ENCODE measurements at places on chromosomes 5 and 9. TPM values are rescaled to one million over a fixed set of nuclear protein-coding genes. Genes with fewer than 3 reads are reported as not detected.

GRCh38 chr5:180820788-180821321 is 18.2 kb upstream of the MGAT1 start:
- no peak for DNase-seq

DNA sequence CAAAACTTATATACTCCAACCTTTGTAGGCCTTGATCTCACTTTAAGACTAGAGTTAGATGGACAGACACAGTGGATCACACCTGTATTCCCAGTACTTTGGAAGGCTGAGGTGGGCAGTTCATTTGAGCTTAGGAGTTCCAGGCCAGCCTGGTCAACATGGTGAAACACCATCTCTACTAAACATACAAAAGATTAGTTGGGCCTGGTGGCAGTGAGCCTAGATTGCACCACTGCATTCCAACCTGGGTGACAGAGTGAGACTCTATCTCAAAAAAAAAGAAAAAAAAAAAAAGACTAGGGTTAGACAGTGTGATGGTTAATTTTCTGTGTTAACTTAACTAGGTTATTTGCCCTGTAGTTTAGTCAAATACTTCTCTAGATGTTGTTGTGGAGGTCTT is 74.1 kb downstream of the CFAP95 start:
- DNase-seq, result no peak

GRCh38 chr5:137344021-137344420 is 155.1 kb downstream of the SPOCK1 start:
- no peak for DNase-seq

MYOT gene
- not detected for total RNA-seq

GRCh38 chr5:137022043-137022442 is 477.1 kb downstream of the SPOCK1 start:
- DNase-seq, result no peak

DNA sequence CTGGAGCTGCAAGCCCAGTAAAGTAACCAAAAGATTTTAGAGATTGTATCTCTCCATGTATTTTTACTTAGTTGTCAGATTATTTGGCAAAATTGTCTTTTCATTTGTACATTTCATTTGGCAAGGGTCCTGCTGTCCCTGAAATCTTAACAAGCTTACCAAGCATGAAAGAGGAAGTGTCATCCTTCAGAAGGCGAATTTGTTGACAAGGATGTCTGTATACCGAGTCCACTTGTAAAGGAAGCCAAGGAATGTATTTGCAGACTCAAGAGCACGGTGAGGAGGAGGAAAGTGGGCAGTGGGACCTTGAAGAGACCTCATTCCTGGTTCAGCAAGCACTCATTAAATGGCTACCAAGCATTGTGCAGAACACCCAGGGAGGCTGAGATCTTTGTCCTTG is 7.5 kb upstream of the OTULINL start:
- no peak for DNase-seq

RNF44 gene
- 75.6 TPM for total RNA-seq

CATSPER3 gene
- not detected for total RNA-seq

- DNase-seq, result peak; percentile 97
Observed at GRCh38 chr5:177500685-177501522, 3.5 kb upstream of the PDLIM7 start.

- no peak for DNase-seq
Observed at GRCh38 chr5:38240212-38240611, 18.1 kb upstream of the EGFLAM start.

GABRA6 gene
- not detected for total RNA-seq

DNA sequence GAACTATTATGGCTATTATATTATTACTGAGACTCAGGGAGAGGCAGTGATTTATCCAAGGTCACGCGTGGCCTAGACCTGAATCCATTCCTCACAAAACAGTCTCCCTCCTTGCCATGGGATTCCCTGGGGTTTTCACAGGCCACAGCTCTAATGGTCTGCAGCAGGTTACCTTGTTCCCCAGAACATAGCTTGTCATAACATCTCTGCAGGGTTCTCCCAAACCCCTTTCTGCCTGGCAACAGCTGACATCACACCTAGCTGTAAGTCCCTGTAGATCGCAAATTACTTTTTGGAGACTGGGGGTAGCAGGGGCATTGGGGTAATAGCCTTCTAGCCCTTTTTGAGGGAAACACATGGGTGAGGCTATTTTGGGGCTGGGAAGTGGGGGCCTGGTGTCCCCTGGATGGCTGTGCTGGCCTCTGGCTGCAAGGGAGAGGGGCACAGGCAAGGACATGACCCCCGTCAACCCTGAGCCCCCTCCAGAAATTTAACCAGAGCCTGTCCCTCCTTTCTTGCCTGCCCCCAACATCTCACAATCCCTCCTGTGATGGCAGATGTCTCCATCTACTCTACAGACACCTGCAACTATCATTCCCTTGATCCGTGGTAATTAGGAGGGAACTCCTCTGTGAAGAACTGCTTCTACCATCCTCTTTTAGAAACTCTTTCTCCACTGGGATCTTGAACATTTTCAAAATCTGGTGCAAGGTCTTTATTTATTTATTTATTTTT is 1.3 kb downstream of the CD74 start:
- peak; percentile 61 for DNase-seq

DNA sequence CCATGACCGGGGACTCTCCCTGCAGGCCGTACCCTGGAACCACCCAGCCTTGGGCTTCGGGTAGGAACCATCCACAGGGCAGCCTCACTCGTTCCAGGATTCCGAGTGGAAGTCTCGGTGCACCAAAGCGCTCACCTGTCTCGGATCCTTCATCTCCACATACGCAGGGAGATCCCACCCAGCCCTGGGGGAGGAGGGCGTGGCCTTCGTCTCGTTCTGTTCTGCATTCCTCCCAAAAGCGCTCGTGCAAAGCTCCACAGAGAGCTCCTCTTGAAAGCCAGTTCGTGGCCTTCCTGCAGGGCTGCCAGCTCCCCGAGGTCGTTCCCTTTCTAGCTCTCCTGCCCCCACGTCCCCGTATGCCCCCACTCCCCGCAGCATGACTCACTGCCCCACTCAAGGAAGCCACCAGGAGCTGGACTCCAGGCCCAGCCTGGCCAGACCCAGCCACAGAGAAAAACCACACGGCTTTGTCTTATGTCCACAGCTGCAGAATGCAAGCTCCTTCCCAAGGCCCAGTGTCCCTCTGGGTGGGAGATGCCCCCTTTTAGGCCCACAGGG is 65.0 kb upstream of the SARDH start:
- DNase-seq, result no peak

CER1 gene
- total RNA-seq, result 1,033 TPM

GRCh38 chr9:119556129-119556875 is 187.1 kb upstream of the BRINP1 start:
- DNase-seq, result peak; percentile 81

- DNase-seq, result no peak
Observed at GRCh38 chr9:93020151-93020550, 38.4 kb upstream of the SUSD3 start.

DNA sequence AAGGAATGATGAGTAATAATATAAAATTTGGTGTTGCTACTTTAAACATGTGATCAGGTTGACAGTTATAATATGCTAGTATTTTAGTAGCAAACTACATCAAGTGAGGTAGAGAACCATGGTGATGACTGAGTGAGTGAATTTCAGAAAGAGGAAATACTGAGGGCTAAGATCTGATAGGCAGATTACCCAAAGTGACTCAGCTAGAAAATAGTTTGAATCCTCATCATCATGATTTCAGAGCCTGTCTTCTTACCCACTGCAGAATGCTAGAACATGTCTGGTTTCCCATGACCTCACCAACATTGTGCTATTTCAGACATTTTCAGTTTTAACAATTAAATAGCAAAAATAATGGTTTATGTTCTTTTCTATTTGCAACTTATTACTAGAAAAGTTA is 602.1 kb downstream of the TAF11L14 start:
- DNase-seq, result no peak

- no peak for DNase-seq
Observed at GRCh38 chr9:11088821-11089374, 476.1 kb upstream of the PTPRD start.

NSG2 gene
- total RNA-seq, result 1.7 TPM

- DNase-seq, result peak; percentile 91
Observed at GRCh38 chr5:174910245-174910737, 185.9 kb downstream of the MSX2 start.

GRCh38 chr5:61123145-61123544 is 39.1 kb downstream of the SMIM15 start:
- no peak for DNase-seq

DNA sequence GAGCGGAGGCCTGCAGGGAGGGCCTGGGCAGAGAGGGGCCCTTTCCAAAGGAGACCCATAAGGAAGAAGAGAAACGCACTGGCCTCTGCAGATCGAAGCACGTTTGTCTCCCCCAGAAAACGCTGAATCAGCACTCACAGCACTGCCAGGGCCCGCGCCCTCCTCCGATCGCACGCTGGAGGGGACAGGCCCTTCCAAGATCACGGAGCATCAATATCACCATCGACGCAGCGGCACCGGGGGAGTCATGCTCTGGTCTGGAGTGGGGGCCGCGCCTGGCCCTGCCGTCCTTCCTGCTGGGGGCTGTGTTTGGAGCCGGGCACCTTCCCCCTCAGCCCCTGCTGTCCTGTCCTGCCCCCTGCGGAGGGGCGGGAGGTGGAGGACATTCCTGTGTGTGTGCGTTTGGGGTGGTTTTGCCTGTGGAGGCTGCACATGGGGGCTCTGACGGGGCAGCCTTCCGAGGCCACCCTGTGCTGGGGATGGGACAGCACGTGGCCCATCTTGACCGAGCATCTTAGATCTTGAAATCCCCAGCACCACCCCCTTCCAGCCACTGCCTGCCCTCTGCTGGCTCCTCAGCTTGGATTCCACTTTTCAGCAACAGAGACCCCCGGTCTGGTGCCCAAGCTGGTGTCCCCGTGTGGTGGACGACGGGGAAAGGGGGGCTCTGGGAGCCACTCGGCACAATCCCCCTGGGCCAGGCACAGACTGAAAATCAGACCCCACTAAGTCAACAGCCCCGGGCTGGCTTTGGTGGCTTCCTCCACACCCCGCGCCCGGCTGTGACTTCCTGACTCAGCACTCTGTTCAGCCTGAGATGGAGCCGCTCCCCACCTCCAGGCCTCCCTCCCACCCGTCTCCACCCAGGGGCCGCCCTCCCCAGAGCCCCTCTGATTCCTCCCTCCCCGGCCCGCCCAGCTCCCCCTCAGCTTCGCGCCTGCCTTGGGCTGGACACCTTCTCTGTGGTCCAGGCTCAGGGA is 8.3 kb downstream of the TMEM250 start:
- peak; percentile 88 for DNase-seq

CBY3 gene
- 0.44 TPM for total RNA-seq

MYMK gene
- total RNA-seq, result not detected

DNA sequence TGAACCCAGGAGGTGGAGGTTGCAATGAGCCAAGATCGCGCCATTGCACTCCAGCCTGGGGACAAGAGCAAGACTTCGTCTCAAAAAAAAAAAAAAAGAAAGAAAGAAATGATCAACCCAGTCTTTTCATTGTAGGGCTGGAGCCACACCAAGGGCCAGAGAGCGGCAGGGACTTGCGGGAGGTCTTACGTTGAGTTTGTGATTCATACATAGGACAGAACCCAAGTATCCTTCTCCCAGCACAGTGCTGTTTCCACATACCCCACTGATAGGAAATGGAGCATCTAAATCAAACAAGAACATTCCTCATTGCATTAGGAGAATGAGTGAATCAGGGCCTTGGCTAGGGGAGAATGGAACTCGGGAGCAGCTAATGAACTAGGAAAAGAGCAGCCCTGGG is 3.5 kb upstream of the TNIP1 start:
- DNase-seq, result no peak

CCL27 gene
- total RNA-seq, result 0.41 TPM

ANKRD33B gene
- total RNA-seq, result 1.6 TPM

TICAM2 gene
- not detected for total RNA-seq

FCHSD1 gene
- total RNA-seq, result 22.3 TPM

Data from H7 (cell line).